ENCODE measurements at places on chromosomes 5 and 9.

- no peak for DNase-seq
Observed at GRCh38 chr9:92426501-92427145, 2.4 kb upstream of the OMD start.

- DNase-seq, result no peak
Observed at GRCh38 chr5:120326651-120327050, 137.4 kb upstream of the PRR16 start.

GRCh38 chr5:156974328-156974727 is 11.3 kb upstream of the TIMD4 start:
- no peak for DNase-seq

DNA sequence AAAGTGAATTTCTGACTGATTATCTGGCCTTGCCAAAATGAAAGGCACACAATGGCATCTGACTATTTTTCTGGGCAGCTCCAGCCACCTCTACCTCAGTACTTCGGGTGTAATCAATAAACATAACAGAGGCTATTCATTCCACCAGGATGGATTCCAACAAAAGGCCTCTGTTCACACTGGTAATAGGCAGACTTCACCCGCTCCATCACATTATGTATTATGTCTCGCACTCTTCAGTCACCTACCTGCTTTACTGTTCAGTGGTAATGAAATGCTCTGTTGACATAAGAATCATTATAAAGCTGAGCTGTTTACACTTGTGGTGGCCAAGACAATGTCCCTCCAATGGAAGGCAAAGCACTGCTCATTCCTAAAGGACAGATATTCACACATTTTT is 1333.7 kb upstream of the WWC1 start:
- DNase-seq, result peak; percentile 6

- no peak for DNase-seq
Observed at GRCh38 chr5:121707178-121707577, 144.5 kb upstream of the FTMT start.

DNA sequence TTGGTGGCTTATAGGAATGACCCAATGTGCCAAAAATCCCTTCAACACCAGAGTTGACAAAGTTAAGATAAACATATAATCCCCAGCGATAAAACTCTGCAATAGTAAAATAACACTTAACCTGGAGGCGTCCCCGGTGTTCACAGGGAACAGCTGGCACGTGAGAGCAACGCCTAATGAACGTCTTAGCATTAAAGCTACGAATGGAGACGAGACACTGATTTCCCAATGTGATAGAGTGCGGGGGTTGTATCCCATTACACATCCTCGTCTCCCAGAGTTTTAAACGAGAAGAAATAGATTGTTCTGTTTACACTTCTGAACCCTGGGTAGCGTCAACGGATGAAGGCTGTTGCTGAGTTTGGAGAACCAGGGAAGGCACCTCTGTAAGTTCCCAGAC is 57.6 kb downstream of the PTCH1 start:
- DNase-seq, result no peak
